Chondrocyte (in vitro differentiated cells): ENCODE measurements at places on chromosomes 4 and X. TPM values are rescaled to one million over a fixed set of nuclear protein-coding genes. Genes with fewer than 3 reads are reported as not detected.

CTAG2 gene
- not detected in 3 replicates for total RNA-seq

ZNF81 gene
- 8.5 to 15.8 TPM (median 8.6 TPM) in 3 replicates for total RNA-seq

SHROOM3 gene
- total RNA-seq: 29.2 to 43.4 TPM (median 42.7 TPM) in 3 replicates

F8A2 gene
- total RNA-seq: not detected in 3 replicates

RASSF6 gene
- not detected in 3 replicates for total RNA-seq

DUSP9 gene
- 0.13 to 0.77 TPM in 2 of 3 replicates, not detected in the other for total RNA-seq

FABP2 gene
- total RNA-seq: not detected in 3 replicates

JAKMIP1 gene
- total RNA-seq: 0.10 TPM in 1 of 3 replicates, not detected in the others

MAGEA4 gene
- not detected in 3 replicates for total RNA-seq

ATP2B3 gene
- 0.17 to 0.46 TPM (median 0.37 TPM) in 3 replicates for total RNA-seq

VGLL1 gene
- not detected in 3 replicates for total RNA-seq

CSAG3 gene
- total RNA-seq: not detected in 3 replicates

CENPVL3 gene
- 0.17 TPM in 1 of 3 replicates, not detected in the others for total RNA-seq

CCDC158 gene
- not detected in 3 replicates for total RNA-seq

RHOXF2 gene
- not detected in 3 replicates for total RNA-seq

FAT1 gene
- total RNA-seq: 663 to 672 TPM (median 671 TPM) in 3 replicates

ZNF711 gene
- 6.7 to 7.2 TPM (median 6.7 TPM) in 3 replicates for total RNA-seq

EPGN gene
- 0.62 to 4.5 TPM (median 1.1 TPM) in 3 replicates for total RNA-seq

IL1RAPL2 gene
- not detected in 3 replicates for total RNA-seq

DUX4 gene
- total RNA-seq: not detected in 3 replicates

NHSL2 gene
- total RNA-seq: 2.1 to 2.2 TPM (median 2.1 TPM) in 3 replicates

RS1 gene
- total RNA-seq: not detected in 3 replicates

RAB33A gene
- total RNA-seq: 3.2 to 16.7 TPM (median 16.7 TPM) in 3 replicates

PPARGC1A gene
- 2.1 to 6.6 TPM (median 2.2 TPM) in 3 replicates for total RNA-seq

ARHGAP6 gene
- total RNA-seq: 0.48 to 1.7 TPM (median 1.5 TPM) in 3 replicates

KCND1 gene
- total RNA-seq: 1.4 to 1.7 TPM (median 1.6 TPM) in 3 replicates

CLDN34 gene
- total RNA-seq: not detected in 3 replicates

CXorf65 gene
- not detected in 3 replicates for total RNA-seq

LONRF3 gene
- total RNA-seq: 0.07 to 0.10 TPM in 2 of 3 replicates, not detected in the other

SASH3 gene
- not detected in 3 replicates for total RNA-seq

FAM9C gene
- total RNA-seq: not detected in 3 replicates

CTAG1B gene
- not detected in 3 replicates for total RNA-seq

IL2 gene
- total RNA-seq: not detected in 3 replicates

ANOS1 gene
- total RNA-seq: 9.6 to 23.1 TPM (median 22.3 TPM) in 3 replicates

RP2 gene
- total RNA-seq: 18.4 to 18.8 TPM (median 18.6 TPM) in 3 replicates
